ENCODE measurements at places on chromosomes 13 and 19.
A peak's percentile ranks its signal among the peaks of the same experiment; 100 is the strongest.

GRCh38 chr19:15316498-15316897, 15.8 kb downstream of the BRD4 start:
- no peak for DNase-seq

DNA sequence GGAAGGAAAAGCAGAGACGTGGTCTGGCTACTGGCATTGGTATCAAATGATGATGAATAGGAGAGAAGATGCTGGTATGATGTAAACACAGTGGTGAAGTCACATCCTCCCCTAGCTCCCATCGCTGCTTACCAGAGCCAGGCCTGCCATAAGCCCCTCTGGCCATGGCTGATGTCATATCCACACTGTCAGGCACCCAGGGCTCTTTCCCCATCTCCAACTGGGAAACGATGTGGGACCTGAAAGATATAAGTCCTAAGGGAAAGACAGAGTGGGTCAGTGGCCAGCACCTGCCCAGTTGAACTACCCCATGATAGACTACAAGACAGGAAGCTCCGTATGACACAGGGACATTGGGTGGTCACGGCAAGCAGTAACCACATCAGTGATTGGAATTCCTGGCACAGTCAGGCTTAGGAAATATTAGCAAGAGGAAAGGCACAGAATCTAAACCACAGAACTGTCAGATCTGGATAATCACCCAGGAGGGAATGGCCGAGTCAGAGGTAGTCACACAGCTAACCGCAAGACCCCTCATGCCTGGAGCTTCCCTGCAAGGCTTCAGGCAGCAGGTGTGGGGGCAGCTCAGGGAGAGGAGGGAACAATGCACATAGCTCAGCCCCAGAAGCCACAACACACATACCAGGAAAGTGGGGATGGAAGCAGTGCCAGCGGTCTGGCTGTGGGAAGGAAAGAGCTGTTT, 3.8 kb downstream of the ZNF792 start:
- no peak for DNase-seq

GRCh38 chr19:2492870-2493269, 16.9 kb downstream of the GADD45B start:
- DNase-seq, result no peak

DNA sequence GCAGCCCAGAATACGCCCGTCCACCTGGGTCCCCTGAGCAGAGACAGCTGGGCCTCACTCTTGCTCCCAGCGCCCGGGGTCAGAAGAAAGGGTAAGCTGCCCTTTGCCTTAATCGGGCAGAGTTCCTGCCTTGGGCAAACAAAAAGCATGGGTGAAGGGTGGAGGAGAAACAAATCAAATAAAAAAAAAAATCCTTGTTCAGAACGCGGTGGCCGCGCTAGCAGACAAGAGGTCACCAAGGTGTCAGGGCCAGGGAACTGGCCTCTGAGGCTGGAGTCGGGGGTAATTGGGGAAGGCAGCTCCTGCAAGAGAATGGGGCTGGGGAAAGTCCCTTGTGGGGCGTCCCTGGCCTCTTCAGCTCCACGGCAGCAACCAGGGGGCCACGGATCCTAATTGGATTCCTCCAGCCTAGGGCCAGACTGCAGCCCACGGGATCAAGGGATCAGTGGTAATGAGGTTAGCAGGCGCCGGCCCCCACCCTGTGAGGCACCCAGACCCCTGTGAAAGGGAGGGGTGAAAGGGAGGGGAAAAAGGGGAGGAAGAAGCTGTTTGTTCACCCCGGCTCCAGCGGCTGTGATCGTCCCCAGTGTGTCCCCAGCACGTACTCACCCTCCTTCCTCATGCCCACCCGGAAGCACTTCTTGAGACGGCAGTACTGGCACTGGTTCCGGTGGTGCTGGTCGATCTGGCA, 5.5 kb downstream of the NR2F6 start:
- DNase-seq, result no peak

DNA sequence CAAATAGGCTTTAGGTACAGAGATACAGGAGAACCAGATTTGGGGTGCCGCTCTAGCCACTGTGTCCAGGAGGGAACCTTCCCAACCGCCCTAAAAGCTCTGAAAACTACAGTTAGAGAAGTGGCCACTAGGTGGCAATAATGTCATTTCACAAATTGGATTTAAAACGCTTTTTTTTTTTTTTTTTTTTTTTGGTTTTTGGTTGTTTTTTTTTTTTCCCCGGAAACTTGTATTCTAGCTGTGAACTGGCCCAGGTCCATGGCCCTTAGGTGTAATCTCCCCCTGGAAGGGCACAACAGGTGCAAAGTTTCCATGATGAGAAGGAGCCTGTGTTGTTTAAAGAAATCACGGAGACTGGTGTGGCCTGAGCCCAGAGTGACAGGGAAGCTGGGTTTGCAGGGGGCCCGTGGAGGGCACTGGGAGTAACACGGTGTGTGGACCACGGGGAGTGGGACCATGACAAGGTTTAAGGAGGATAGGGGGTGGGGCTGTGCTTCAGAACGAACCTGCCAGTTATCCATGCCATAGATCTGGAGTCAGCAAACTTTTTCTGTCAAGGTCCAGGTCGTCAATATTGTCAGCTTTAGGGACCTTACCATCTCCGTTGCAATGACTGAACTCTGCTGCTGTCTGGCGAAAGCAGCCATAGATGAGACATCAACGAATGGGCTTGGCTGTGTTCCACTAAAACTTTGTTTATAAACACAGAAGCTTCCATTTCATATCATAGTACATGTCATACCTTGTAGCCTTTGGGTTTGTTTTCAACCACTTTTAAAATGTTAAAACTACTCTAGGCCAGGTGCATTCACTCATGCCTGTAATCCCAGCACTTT, 10.1 kb downstream of the OR1I1 start:
- peak; percentile 20 for DNase-seq
